CD4-positive, alpha-beta T cell treated with Interleukin-15 for 4 hours (primary cell): ENCODE measurements at places on chromosomes 5 and 9.

GRCh38 chr5:73170522-73170921 lies 2.5 kb upstream of the TMEM174 start:
- peak; percentile 7 for DNase-seq

DNA sequence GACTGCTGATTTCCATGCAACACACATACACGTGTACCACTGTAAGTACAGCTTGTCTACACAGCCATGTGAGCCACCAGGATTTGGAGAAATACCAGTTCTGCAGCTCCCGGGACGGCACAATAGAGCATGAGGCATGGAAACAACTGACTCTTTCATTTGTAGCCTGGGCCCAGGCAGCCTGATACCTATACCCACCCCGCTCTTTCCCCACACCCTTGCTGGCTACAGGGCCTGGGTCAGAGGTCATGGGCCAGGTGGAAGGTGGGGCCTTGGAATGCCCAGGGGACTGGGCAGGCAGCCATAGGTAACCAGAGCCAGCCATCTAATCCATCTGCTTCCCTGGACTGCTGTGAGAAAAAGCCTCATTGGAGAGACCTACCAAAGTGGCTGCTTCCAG lies 39.0 kb upstream of the ZSWIM6 start:
- no peak for DNase-seq

GRCh38 chr9:32136700-32137339 lies 247.6 kb upstream of the ACO1 start:
- no peak for DNase-seq

DNA sequence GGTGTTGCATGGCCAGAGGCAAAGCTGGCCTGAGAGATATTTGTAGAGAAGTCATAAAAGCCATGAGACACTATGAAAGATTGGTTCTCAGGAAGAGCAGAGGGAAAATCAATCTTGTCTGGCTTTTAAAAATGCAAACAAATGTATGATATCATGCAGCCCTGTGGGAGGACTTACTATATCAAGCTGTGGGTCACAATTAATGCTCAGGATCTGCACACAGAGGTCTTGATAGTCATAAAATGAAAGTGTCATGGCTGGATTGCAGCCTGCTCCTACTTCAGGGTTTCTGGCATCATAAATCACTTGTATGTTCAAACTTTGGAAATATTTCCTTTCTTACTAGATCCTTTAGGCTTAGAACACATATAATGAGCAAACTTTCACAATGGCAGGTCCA lies 151.5 kb downstream of the SEMA6A start:
- no peak for DNase-seq

GRCh38 chr9:121935739-121936138 lies 157.4 kb downstream of the TTLL11 start:
- DNase-seq = no peak

DNA sequence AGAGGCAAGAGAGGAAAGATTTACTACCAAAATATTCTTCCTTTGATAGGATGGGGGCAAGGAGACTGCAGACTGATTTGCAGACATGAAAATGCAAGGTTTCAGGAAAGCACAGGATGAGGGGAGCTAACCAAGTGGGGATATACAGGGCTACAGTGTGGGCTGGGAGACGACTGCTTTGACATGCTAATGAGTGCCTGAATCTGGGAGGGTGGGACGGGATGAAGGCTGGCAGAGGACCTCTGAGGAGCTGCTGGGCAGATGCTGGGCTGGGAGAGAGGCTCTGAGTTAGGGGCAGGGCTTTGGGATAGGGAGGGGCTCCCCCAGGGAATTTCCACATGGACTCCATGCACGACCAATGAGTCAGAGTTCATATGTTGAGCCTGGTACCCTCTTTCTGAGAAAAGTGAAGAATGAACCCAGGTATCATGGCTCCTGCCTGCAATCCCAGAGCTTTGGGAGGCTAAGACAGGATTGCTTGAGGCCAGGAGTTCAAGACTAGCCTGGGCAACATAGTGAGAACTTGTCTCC lies 4.9 kb upstream of the CPLX2 start:
- no peak for DNase-seq

GRCh38 chr5:6084836-6085235 lies 293.5 kb downstream of the MED10 start:
- DNase-seq = no peak

- no peak for DNase-seq
Observed at GRCh38 chr5:171542525-171543140, 123.2 kb downstream of the FGF18 start.

DNA sequence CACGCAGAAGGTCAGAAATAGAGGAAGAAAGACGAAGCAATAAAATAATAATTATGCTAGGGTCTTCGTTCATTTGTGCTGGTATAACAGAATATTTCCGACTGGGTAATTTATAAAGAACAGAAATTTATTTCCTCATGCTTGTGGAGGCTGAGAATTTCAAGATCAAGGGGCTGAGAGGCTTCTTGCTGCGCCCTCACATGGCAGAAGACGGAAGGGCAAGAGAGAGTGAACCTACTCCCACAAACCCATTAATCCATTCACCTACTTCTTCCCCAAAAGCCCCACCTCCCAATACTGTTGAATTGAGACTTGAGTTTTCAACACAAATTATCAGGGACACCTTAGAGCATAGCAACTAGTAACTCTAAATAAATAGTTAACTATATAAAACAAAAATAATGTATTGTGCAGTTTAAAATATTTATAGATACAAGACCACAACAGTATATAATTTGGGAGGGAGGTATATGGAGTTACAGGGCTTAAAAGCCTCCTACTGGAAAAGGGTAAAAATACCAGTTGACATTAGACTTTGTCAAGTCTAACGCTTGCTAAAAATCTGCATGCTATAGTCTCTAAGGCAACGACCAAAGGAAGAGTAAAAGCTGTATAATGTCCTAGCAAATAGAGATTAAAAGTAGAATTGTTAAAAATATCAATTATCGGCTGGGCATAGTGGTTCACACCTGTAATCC lies 40.3 kb upstream of the NAA35 start:
- peak; percentile 41 for DNase-seq

DNA sequence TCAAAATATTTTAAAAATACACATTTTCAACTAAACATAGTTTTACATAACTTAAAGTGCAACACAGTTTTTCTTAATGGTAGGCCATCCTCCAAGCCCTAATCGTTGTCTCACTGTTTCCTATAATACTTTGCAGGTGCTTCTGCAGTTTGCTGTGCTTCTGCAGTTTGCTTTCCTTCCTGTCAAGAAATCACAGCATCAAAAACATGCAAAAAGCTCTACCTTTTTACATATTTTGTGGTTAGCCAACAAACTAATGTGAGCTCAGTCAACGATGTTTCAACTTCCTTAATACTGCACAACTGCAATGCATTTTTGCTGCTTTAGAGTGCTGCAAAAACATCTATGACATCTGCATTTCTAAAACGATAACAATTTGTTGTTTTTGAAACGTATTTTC lies 25.2 kb downstream of the EMB start:
- DNase-seq = peak; percentile 63

GRCh38 chr9:134561427-134562145 lies 80.0 kb upstream of the COL5A1 start:
- no peak for DNase-seq

DNA sequence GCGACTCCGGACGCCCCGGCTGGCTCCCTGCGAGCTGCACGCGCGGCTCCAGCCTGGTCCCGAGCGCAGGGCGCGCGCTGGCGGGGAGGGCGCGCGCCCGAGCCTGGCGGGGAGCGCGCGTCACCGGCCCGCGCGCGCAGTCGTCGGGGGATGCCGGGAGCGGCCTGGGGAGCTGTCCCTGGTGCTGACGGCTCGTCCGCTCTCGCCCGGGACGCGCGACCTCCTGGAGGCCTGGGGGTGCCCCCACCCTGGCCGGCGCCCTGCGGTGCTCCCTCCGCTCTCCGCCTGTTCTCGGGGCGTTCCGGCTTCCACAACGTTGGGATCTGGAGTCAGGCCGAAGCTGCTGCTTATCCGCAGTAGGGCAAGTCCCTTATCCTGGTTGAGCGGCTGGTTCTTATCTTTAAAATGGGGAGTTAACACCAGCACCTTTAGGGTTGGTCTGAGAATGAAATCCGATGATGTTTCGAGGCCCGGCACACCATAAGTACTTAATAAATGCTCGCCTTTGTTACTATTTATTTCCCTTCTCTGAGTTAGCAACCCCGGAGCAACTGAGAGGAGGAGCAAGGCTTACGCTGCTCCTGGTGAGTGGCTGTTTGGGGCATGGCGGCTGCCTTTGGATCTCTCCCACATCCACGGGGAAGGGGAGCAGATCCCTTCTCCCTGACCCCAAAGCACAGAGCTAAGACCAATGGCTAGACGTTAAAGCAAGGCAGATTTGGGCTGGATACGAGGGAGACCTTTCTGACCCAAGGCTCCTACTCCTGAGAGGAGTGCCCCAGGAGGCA lies at the start of gene FAM163B:
TSS of gene FAM163B (minus strand) at position 79 of the 788 bp plus-strand sequence. CDS start 29,166 bp downstream, outside the sequence.
- DNase-seq = no peak

- no peak for DNase-seq
Observed at GRCh38 chr5:173010547-173011464, 27.2 kb downstream of the ATP6V0E1 start.

GRCh38 chr5:38932854-38933408 lies 87.1 kb downstream of the OSMR start:
- DNase-seq = no peak

GRCh38 chr9:104900871-104901270 lies 27.1 kb downstream of the ABCA1 start:
- no peak for DNase-seq

- DNase-seq = no peak
Observed at GRCh38 chr9:115373710-115374045, 255.7 kb upstream of the TNC start.

DNA sequence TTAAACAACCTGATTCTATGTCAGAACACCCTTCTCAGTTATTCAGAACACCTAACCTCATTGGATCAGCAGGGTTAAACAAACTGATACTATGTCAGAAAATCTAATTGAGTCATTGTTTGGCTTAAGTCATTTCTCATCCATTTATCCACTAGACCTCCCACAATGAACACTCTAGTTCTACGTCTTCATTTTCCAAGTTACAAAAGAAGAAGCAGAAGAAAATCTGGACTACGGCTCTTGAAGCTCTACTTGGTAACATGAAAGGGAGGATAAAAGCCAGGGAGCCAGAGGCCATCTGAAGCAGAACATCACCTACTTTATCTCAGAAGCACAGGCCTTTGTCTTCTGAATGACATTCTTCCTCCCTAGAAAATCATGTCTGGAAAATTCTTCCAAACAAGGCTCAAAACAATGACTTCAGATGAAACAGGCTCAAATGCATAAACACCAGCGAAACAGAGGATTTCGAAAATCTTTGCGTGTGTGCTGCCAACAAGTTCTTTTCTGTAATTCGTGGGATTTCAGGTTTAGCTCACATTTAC lies 35.4 kb upstream of the TGFBI start:
- DNase-seq = no peak

GRCh38 chr5:111399113-111399512 lies 113.2 kb downstream of the STARD4 start:
- no peak for DNase-seq

GRCh38 chr9:100074093-100074492 lies 24.7 kb downstream of the ERP44 start:
- no peak for DNase-seq

GRCh38 chr5:128035689-128036088 lies 47.9 kb upstream of the SLC12A2 start:
- DNase-seq = no peak

- no peak for DNase-seq
Observed at GRCh38 chr9:134291452-134291881, 34.8 kb upstream of the RXRA start.

DNA sequence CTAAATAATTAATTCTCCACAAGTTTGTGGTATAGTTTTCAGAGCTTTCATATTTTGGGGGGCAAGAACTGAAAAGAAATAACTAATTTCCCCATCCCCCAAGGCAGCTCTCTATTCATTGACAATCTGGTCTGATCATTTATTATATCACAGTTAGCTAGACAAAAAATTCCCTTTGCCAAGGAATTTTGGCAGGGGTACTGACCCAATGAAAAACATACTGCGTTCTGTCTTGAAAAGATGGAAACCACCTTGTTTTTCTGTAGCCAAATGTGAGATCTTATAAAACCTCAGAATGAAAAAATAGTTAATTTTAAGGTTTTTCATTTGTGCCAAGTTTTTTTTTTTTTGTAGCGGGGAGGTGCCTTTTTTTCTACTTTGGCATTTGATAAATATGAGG lies 1008.9 kb downstream of the EFNA5 start:
- DNase-seq = no peak

DNA sequence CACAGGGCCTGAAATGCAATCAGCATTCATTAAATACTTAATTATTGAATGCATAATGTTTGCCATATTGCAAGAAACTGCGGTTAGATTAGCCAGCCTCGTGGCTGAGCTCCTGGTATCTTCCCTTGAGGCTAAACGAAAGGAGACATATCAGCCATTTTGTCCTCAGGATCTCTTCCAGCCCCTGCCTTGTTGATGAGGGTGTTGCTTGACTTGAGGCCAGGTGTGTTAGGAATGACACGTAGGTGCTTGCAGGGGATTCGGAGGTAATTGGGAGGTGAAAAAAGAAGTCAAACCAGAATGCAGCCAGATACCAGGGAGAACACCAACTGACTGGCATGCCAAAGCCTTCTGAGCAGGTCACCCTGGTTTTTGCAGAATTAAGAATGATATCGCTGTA lies 12.5 kb downstream of the SH3RF2 start:
- no peak for DNase-seq

DNA sequence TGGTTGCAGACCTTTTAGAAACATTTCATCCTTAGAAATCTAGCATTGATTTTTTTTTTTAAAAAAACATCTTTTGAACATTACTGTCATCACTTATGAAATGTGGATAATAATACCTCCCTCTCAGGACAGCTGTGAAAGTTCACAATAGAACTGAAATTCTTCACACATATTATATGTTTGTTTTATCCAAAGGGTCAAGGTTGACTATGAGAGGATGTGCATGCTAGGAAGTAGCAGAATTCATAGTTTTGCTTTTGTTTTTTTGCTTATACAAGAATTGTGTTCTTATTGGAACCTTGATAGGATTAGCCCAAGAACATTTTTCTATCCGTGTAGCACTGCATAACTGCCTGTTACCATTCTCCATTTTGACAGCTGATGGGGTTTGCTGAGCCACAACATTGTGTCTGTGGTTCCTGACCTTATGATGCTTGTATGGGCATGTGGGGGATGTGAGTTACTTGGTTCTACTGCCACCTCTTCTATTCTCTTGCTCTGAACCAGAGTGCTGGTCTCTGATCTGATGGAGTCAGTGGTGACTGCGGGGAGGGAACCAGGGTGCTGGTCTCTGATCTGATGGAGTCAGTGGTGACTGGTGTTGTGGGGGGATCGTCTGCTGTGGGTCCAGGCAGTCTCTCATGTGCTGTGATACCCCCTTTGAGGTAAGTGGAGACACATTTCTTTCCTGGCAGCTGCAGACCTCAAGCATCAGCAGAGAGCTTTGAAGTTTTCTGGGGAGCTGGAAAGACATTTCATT lies 27.1 kb upstream of the ACTBL2 start:
- DNase-seq = no peak

- no peak for DNase-seq
Observed at GRCh38 chr9:38250279-38251035, 142.0 kb upstream of the ALDH1B1 start.

DNA sequence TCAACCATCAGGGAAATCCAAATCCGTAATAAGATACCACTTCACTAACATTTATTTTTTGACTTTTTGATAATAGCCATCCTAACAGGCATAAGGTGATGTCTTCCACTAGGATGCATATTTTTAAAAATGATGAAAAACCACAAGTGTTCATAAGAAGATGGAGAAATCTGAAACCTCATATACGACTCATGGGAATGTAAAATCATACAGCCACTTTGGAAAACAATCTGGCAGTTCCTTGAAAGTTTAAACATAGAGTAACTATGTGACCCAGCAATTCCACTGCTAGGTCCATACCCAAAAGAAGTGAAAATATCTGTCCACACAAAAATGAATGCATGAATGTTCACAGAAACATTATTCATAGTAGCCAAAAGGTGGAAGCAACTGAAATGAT lies 431.0 kb downstream of the ENC1 start:
- DNase-seq = no peak

GRCh38 chr5:134438721-134439123 lies 27.0 kb upstream of the CDKN2AIPNL start:
- no peak for DNase-seq
